Activated naive CD8-positive, alpha-beta T cell treated with anti-CD3 and anti-CD28 coated beads, Interleukin-2, amount 10 ng/mL, durations not matched to agents 7 days and 5 days (primary cell): ENCODE measurements at places on chromosomes 3 and 15.

GRCh38 chr15:67208396-67208795 is 46.1 kb downstream of the AAGAB start:
- no peak for DNase-seq

DNA sequence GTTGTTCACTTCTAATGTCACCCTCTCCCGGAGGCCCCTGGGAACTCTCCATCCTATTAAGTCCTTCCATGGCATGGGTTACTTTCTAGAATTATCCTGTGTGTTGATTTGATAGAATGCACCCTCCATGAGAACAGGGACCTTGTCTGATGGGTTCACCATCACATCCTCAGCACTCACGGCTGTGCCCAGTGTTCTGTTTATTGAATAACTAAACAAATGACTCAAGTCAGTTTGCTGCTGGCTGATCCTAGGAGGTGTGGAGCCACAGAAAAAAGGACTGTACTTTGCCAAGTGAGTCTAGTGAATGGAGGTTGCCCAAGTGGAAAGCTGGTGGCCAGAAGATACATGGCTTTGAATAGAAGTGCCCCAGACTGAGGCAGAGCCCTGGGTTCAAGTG is 48.5 kb upstream of the RAB6B start:
- DNase-seq: no peak

DNA sequence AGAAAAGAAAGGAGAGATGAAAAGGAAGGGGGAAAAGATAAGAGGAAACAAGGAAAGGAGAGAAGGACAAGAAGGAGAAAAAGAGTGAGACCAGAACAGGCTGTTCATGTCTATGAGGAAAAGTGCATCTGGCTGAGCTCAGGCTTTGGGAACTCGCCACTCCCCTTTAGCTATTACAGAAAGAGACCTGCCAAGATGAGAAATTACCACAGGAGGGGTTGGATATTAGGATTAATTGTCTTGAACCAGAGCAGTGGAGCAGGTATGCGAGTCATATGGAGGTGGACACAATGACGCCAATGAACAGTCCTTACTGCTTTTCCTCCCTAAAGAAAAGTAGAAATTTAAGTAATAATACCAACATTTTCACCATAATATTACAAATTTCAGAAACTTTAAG is 577.0 kb upstream of the ARRDC4 start:
- DNase-seq: no peak

- DNase-seq: no peak
These were observed 1.3 kb downstream of the MESD start for GRCh38 chr15:80988148-80988796.

GRCh38 chr3:39401983-39402382 is 4.5 kb upstream of the RPSA start:
- DNase-seq: no peak

- no peak for DNase-seq
These were observed 90.0 kb downstream of the PPP2R3A start for GRCh38 chr3:136055491-136055890.

DNA sequence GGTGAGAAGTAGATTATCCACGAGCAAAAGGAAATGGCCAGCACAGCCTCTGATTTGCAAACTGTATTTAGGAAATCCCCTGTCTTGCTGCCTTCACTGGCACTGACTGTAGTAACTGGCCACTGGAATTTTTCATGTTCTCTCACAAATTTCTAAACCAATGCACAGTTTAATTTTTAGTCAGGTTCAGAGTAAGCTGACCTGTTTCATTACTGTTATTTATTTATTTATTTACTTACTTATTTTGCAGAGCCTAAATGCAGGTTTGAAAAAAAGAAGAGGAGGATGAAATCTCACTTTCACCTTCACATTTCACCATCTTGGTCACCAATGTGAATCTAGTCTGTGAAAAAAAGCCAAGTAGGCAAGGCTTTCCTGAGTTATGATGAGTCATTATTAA is 291.0 kb downstream of the PLOD2 start:
- no peak for DNase-seq

GRCh38 chr15:47616876-47617275 is 100.4 kb upstream of the SEMA6D start:
- DNase-seq: no peak

DNA sequence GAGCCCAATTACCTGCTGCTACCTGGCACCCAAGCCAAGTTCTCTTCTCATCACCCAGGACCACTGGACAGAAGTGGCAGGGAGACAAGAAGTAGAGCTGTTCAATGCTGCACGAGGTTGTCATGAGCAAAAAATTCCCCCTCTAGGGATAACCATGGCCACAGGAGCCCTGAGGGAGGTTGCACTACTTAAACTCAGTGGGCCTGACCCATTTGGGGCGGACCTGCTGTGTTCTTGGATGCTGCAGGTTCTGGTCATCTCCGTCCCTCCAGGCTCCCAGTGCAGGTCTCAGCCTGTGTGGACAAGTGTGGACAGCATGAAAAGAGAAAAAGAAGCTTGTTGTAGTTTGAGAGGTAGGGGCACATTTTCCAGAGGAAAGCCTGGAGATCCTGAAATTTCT is 26.1 kb upstream of the MANF start:
- no peak for DNase-seq

DNA sequence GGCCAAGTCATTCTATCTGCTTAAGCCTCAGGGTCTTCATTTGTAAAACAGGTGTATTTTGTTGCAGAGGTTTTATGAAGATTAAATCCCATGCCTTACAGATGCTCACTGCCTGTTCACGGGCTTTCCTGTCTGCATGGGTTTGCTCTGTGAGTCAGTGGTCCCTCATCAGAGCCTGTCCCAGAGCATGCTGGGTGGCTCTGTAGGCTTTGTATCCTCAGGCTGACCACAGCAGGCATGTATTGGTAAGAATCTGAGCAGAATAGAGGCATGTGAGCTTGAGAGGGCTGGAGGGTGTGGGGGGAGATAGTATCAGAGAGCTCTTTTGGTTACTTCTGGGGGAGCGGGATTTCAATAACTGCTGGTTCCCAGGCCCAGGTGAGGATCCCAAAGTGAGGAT is 45.4 kb upstream of the PLXNA1 start:
- no peak for DNase-seq

DNA sequence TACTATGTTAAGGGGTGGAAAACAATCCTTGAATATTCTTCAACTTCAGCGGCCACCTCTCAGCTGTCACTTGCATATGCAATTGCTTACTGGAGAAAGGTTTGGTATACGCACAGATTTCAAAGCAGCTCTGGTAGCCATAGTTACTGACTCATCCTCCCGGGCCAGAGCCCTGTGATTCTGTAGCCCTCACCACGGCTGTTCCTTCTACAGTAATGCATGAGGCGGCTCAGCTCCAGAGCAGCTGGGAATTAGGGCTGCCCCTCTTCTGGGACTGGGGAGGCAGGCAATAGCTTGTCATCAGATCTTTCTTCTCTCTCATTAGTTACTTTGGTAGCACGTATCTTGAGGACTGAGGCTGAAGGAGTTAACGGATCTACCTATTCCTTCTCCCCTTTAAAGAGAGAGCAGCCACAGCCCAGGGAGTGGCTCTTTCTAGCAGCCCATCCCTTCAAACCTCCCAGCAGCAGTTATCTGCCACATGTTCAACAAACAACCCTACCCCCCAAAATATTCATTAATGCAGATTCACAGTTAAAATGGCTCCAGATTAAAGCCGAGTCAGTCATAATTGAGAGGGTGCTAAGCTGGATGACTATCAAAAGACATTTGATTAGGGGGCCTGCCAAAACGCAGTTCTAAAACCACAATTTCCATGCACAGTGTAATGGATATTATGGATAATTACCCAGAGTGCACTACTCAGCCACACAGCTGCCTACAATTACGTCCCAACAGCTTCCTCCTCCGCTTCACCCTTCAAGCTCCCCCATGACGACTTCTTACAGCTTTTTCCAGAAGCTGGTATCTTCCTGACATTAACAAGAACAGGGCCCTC is 54.7 kb downstream of the ETV5 start:
- no peak for DNase-seq

GRCh38 chr3:190360228-190360627 is 27.7 kb upstream of the CLDN16 start:
- DNase-seq: no peak

GRCh38 chr3:24972491-24972890 is 455.6 kb upstream of the RARB start:
- no peak for DNase-seq

DNA sequence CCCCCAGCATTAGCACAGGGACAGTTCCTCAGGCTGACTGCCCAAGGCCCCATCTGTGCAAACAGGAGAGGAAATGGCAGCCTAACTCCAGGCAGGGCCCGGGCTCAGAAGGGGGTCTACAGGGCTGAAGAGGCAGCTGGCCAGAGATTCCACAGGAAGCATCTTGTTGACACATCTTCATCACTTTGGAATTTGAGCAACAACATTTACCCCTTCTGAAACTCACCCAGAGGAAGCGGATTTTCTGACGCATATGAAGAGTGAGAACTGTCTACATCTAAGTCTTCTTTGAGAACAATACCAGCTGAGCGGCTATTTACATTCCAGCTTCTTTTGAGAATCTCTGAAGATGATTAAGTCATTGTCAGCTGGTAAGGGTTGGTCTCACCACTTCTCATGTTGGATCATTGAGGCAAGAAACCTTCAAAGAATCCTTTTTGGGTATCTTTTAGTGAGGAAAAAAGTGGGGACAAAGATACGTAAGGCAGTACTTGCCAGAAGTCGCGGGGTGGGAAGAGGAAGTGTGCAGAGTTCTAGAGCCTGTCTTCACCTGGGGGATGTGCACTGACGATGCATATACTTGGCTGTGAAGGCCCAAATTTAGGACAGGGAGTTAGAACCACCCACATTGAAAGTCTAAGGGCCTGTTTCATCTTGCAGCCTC is 25.4 kb upstream of the SRP14 start:
- DNase-seq: no peak

DNA sequence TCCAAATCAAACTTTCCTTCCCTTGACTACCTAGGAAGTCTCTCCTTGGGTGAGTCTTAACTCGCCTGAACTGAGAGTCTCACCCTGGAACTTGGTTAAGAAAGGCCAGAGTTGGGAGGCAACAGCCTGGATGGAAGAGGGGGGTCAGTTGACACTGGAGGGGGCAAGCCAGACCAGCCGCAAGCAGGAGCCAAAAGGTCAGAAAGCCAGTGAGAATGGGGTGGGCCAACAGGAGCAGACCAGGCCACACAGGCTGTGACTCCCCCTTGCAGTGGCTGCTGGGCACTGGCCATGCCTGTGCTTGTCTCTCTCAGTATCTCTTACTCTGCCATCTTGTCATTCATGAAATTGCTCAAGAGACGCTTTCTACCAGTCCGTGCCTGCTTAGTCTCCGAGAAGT is 32.9 kb downstream of the CRTC3 start:
- no peak for DNase-seq

DNA sequence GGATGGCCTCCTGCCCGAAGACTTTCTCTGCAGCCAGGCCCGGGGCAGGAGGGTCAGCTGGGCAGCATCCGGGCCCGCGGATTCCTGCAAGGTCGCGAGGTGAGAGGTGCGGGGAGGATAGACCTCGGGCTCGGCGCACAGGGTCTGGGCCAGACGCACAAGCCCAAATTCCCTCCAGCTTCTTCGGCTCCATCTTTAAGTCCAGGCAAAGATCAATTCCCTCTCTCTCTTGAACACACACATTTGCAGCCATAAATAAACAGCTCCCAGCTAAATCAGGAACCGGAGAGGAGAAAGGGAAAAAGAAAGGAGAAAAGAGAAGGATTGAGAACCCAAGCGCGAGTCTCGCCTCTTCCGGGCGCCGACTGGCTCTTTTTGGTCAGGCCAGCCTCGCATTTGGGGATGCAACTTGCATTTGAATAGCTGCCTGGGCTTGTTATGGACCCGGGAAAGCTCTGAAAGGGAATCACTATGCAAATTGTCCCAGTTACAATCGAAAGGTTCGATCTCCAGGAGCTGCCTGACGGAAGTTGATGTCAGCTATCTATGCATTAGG is 14.5 kb upstream of the ONECUT1 start:
- no peak for DNase-seq

GRCh38 chr3:3998140-3998922 is 199.1 kb downstream of the LRRN1 start:
- DNase-seq: no peak

DNA sequence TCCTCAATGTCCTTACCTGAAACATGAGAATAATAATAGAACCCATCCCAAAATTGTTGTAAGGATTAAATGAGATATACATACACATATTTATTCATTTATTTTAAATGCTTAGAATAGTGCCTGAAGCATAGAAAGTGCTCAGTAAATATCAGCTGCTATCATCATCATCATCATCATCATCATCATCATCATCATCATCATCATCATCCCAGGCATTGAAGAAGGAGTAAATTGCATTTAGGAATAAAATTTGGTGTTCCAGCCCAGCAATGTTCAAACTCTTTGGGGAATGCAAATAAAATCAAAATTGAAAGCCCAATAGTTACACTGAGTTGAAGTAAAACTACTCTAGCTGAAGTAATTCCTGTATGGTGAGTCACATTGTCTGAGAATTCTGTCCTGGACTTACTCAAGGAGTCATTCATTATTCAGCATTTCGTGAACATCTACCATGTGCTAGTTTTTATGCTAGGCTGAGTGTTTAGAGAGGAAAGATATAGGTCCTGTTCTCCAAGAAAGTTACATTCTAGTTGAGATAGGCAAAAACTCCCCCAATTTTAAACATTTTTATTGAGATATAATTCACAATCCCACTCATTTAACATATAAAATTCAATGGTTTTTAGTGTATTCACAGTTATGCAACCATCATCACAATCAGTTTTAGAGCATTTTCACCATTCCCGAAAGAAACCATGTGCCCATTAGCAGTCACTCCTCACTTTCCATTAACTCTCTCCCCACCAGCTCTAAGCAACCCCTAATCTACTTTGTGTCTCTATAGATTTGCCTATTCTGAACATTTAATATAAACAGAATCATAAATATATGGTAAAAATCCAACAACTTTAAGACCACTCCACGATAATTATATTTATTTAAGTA is 107.2 kb downstream of the FRMD5 start:
- DNase-seq: no peak
